ENCODE measurements at places on chromosomes 5 and 9.

GRCh38 chr5:113806904-113807303 lies 293.4 kb downstream of the YTHDC2 start:
- H3K27me3 ChIP-seq, result no peaks in the 10 kb centered on the region
- no peak for DNase-seq
- no peak overlapping the region for H3K27ac ChIP-seq
- no peak overlapping the region for H3K4me3 ChIP-seq
- H3K4me1 ChIP-seq, result no peaks in the 10 kb centered on the region

DNA sequence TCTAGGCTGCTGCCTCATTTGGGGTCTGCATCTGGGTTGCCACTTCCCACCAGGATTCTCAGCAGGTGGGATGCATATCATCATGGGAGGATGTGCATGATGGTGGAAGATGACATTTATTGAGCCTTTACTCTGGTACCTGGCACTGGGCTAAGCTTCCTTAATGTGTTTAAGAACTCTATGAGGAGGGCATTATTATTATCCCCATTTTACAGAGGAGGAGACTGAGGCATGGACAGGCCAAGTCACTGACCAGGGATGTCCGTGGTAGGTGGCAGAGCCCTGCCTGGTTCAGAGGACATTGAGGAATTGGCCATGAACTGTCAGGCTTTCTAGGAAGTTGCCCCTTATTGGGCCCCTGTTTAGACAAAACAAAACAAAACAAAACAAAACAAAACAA lies 31.1 kb upstream of the TIFAB start:
- no peak overlapping the region for H3K4me3 ChIP-seq
- DNase-seq, result no peak
- no peaks in the 10 kb centered on the region for H3K4me1 ChIP-seq
- peaks cover 4% of the 10 kb centered on the region for H3K27me3 ChIP-seq

GRCh38 chr9:18384066-18384465 lies 89.9 kb upstream of the ADAMTSL1 start:
- H3K36me3 ChIP-seq, result no peaks in the 10 kb centered on the region
- no peaks in the 10 kb centered on the region for H3K4me1 ChIP-seq
- H3K27ac ChIP-seq, result no peak overlapping the region
- no peaks in the 10 kb centered on the region for H3K27me3 ChIP-seq
- no peak overlapping the region for H3K4me3 ChIP-seq

DNA sequence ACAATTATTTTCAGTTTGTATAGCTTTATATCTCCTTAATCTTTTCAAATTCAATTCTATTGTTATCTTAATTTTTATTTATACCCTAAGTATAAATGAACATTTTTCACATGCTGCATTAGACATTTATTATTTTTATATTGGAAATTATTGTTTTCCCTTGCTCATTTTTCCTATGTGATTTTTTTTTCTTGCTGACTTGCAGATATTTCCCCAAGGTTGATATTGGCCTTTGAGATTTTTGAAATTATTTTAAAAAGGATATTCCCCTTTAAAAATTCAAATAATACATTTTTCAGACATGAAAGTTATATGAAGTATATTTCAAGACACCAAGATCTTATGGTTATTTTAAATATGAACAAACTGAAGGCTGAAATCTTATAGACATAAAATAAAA lies 234.2 kb downstream of the TRIM36 start:
- H3K4me3 ChIP-seq, result no peak overlapping the region
- no peak overlapping the region for H3K27ac ChIP-seq
- H3K27me3 ChIP-seq, result no peaks in the 10 kb centered on the region
- H3K36me3 ChIP-seq, result no peaks in the 10 kb centered on the region
- H3K4me1 ChIP-seq, result no peaks in the 10 kb centered on the region
- DNase-seq, result no peak

- no peak overlapping the region for H3K27ac ChIP-seq
- no peaks in the 10 kb centered on the region for H3K4me1 ChIP-seq
- no peak overlapping the region for H3K4me3 ChIP-seq
- peaks cover 15% of the 10 kb centered on the region for H3K36me3 ChIP-seq
- no peak for DNase-seq
- no peaks in the 10 kb centered on the region for H3K27me3 ChIP-seq
Measured at GRCh38 chr5:146645342-146645741, 129.4 kb upstream of the GPR151 start.

- H3K36me3 ChIP-seq, result no peaks in the 10 kb centered on the region
- H3K4me1 ChIP-seq, result no peaks in the 10 kb centered on the region
- H3K27ac ChIP-seq, result no peak overlapping the region
- DNase-seq, result no peak
- H3K4me3 ChIP-seq, result no peak overlapping the region
- H3K27me3 ChIP-seq, result no peaks in the 10 kb centered on the region
Measured at GRCh38 chr5:147413266-147413665, 96.6 kb downstream of the DPYSL3 start.

- H3K4me1 ChIP-seq, result no peaks in the 10 kb centered on the region
- H3K36me3 ChIP-seq, result peaks cover 52% of the 10 kb centered on the region
- no peak for DNase-seq
Measured at GRCh38 chr5:112795342-112795741, 57.7 kb downstream of the APC start.

GRCh38 chr5:163695830-163696578 lies 190.6 kb downstream of the MAT2B start:
- no peaks in the 10 kb centered on the region for H3K36me3 ChIP-seq
- H3K27me3 ChIP-seq, result no peaks in the 10 kb centered on the region
- no peak for DNase-seq
- H3K4me3 ChIP-seq, result no peak overlapping the region

DNA sequence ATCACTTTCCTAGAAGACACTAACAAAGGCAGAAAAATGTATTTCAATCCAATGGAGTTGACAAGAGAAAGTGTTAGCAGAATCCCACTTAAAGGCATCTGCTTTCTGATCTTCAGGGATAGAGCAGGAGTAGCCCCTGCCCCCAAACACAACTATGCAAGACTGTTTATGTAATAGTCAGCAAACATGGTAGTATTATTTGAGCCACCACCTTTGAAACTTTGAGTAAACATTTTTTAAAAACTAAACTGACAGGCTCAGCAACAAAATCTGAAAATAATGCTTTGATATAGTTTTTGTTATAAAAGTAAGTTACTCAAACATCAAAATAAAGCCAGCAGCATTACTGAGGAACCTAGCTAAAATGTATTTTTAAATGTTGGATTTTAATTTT lies 4.8 kb downstream of the ELL2 start:
- H3K4me1 ChIP-seq, result peaks cover 22% of the 10 kb centered on the region
- H3K27ac ChIP-seq, result no peak overlapping the region
- H3K36me3 ChIP-seq, result no peaks in the 10 kb centered on the region
- no peak overlapping the region for H3K4me3 ChIP-seq
- no peaks in the 10 kb centered on the region for H3K27me3 ChIP-seq

DNA sequence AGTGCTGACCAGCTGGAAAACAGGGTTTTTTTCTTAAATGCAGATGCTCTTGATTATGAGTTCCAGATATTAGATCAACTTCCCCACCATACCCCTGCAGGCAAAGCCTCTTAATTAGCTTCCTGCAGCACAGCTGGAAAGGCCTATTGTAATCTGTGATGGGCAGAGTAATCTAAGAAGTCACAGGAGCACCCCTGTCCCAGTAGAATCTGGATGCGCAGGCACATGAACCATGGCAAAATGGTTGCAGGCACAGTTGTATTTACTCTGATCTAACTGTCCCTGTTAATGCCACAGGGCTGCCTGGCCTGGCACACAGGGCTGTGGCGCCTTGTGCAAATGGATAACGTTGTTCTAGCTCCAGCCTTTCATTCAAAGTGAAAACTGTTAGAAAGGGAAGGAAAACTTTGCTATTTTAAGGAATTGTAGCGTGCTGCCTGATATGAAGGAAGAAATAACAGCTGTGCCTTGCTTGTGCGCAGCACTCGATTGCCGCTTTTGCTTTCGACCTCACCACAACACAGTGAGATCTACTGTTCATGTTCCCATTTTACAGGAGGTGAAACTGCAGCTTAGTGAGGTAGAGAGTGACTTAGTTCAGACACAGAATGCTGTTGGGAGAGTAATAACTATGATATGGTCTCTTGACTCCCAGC lies 2.3 kb downstream of the TGFBI start:
- H3K4me3 ChIP-seq, result no peak overlapping the region
- peaks cover 13% of the 10 kb centered on the region for H3K4me1 ChIP-seq
- no peaks in the 10 kb centered on the region for H3K36me3 ChIP-seq
- no peak for DNase-seq
- H3K27me3 ChIP-seq, result peaks cover 10% of the 10 kb centered on the region

DNA sequence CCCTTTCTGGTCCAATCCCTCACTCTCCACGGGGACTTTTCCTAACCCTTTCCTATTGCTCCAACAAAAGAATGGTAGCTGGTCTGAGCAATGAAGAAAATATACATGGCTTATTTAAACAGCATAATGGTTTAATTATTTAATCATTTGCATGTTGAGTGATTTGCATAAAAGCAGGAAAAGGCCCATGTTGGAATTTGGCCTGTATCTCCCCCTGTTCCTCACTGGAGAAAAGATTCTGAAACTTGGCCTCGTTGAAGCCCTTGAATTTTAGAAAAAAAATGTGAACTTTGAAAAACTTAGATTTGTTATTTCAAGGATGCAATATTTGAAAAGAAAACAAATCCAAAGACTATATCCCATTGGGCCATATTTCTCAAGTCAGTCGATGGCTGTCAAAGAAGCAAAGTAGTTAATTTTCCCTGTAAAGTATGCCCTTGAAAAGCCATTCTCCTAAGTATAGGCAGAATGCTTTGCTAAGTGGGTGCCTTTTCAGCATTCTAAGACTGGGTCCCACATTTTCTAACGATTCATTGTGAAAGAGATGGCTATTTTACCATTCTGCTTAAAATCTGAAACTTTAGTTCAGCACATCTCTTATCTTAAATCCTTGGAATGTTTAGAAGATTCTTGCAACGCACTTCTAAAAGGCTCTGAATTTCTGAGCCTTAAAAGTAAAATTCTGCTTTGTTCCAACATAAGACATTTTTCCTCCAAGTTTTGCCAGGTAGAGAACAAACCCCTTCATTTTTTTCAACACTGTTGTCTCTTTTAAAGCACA lies 428.8 kb downstream of the ARHGEF28 start:
- DNase-seq, result no peak
- no peaks in the 10 kb centered on the region for H3K36me3 ChIP-seq
- H3K27me3 ChIP-seq, result no peaks in the 10 kb centered on the region

DNA sequence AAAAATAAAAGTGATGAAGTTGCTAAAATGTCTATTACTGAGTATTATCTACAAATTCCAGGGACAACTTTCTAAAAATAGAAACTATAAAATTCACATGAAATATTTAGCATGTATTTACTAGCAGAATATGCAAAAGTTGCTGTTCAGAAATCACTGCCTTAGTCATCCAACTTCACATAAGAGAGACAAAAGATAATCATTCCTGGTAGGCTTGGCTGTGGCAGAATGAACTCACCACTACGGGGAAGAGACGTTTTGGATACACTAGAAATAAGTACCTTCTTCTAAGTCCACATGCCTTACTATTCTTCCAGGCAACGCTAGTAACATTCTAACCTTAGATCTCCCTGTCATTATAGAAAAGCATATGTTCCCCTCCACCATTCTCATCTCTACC lies 272.2 kb downstream of the BNC2 start:
- no peaks in the 10 kb centered on the region for H3K27me3 ChIP-seq
- H3K27ac ChIP-seq, result no peak overlapping the region
- no peaks in the 10 kb centered on the region for H3K36me3 ChIP-seq
- peaks cover 3% of the 10 kb centered on the region for H3K4me1 ChIP-seq
- DNase-seq, result no peak

GRCh38 chr5:176788091-176788490 lies 22.3 kb upstream of the UNC5A start:
- peaks cover 2% of the 10 kb centered on the region for H3K27me3 ChIP-seq
- H3K27ac ChIP-seq, result no peak overlapping the region
- no peak for DNase-seq
- H3K36me3 ChIP-seq, result no peaks in the 10 kb centered on the region
- no peaks in the 10 kb centered on the region for H3K4me1 ChIP-seq
- no peak overlapping the region for H3K4me3 ChIP-seq

DNA sequence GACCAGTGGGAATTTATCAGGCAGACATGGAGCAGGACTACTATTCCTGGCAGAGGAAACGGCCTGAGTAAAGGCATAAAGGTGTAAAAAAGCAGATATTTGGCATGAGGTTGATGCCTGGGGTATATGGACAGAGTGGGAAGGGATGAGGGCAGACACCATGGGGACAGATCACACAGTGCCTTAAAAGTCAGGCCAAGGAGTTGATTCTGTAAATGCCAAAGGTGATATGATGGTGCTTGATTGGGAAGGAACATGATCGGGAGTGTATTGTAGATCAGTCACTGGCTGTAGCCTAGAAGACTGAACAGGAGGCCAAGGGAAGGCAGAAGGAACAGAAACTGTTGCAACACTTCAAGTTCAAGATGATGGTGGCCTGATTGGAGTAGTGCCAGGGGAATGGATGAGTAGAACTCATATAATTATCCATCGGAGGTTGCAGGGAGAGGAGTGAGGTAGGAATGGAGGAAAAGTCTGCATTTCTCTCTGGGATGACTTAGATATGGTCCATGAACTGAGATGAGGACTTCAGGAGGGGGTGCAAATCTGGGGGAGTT lies 594.3 kb upstream of the KLF4 start:
- H3K4me3 ChIP-seq, result no peak overlapping the region
- H3K27ac ChIP-seq, result no peak overlapping the region
- H3K27me3 ChIP-seq, result no peaks in the 10 kb centered on the region
- no peaks in the 10 kb centered on the region for H3K36me3 ChIP-seq
- DNase-seq, result no peak
- H3K4me1 ChIP-seq, result no peaks in the 10 kb centered on the region

- H3K27me3 ChIP-seq, result no peaks in the 10 kb centered on the region
- H3K36me3 ChIP-seq, result no peaks in the 10 kb centered on the region
- H3K4me3 ChIP-seq, result no peak overlapping the region
- H3K4me1 ChIP-seq, result no peaks in the 10 kb centered on the region
Measured at GRCh38 chr9:108017671-108018070, 528.1 kb upstream of the KLF4 start.

DNA sequence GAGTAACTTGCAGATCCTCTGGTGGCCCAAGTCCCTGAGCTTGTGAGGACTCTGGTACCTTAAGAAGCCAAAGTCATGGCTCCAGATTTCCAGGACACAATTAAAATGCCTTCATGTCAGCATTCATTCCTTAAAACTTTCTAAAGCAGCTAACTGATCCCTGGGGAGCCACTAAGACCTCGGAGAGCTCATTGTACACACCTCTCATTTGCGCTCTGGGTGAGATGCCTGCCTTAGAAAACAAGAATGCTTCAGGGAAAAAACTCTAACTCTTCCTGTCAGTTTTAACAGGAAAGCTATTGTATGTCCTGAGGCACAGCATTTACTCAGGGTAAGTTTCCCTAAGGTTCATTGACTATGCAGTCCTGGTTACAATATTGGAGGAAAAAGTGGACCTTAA lies 285.0 kb downstream of the EFNA5 start:
- DNase-seq, result no peak
- H3K27ac ChIP-seq, result no peak overlapping the region
- no peaks in the 10 kb centered on the region for H3K36me3 ChIP-seq
- H3K4me1 ChIP-seq, result peaks cover 18% of the 10 kb centered on the region
- H3K4me3 ChIP-seq, result no peak overlapping the region

DNA sequence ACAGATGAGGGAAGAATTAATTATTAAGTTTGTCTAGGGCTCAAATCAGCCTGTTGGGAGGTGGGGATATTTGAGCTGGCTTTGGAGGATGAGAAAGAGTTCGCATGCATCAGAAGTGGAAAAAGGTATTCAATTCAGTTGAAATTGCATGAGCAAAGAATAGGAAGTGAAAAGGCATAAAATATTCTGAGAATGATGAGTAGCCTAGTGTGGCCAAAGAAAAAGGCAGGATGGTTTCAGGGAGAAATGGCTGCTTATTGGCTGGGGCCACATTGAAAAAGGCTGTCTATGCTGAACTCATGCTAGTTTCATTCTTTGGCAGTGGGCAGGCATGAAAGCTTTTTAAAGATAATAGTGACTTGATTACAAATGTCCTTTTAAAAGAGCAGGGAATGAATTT lies 235.4 kb upstream of the RIOK2 start:
- no peaks in the 10 kb centered on the region for H3K27me3 ChIP-seq
- no peak overlapping the region for H3K27ac ChIP-seq
- no peak overlapping the region for H3K4me3 ChIP-seq
- no peaks in the 10 kb centered on the region for H3K36me3 ChIP-seq
- DNase-seq, result no peak
